ENCODE measurements at places on chromosomes 1 and 21.
A peak's percentile ranks its signal among the peaks of the same experiment; 100 is the strongest.

- DNase-seq: no peak
These were observed 7.4 kb downstream of the PIGM start for GRCh38 chr1:160024195-160024905.

- no peak for DNase-seq
These were observed 111.7 kb upstream of the IPO9 start for GRCh38 chr1:201717286-201717685.

DNA sequence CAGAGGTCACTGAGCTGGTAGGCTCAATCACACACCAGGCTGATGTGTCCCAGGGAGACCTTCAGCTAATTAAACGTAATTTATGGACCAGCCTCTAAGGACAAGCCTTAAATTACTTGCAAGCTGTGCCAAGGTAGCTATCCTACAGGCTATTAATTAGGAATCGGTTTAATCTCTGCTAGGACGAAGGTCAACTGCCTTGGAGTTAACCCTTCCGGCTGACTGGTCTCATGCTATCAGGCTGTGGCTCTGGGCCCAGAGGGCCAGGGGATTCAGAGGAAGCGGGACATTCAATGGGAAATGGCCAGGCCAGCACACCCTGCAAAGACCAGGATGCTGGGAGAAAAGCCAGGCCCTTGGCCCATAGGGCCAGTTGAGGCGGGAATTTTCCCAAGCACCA lies 19.0 kb downstream of the DHRS3 start:
- no peak for DNase-seq

DNA sequence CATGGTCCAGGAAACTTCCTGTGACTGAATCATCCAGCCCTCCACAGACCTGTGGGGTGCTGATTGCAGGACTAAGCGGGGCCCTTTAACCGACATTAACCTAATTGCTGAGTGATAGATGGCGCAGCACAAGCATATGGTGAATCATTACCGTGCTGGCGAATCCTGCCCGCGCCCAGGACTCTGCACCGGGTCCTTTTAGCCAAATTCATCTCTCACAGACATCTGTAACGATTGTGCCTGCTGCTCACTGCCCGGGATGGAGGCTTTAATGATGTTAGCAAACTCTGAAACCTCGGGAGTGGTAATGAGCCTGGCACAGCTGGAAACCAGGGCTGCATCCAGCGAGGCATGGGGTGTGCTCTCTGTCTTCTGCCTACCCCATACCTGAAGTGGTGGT lies 147.3 kb upstream of the CD34 start:
- DNase-seq: no peak

DNA sequence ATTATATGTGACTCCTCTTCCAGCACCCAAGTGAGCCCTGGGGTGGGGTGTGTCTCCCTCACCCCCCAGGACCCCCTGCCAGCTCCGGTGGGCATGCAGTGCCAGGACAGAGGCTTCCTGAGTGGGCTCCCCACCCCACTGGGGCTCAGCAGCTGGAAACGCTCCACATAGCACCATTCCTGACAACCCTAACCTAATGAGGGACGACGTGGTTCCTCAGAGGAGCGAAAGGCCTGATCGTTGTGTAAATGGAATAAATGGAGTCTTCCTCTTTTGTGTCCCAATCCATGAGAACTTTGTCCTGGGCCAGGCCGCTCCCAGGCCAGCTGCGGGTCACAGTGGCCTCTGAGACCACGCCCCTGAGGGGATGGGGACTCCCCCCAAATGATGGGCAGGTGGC lies 1.8 kb upstream of the TSPEAR start:
- no peak for DNase-seq

DNA sequence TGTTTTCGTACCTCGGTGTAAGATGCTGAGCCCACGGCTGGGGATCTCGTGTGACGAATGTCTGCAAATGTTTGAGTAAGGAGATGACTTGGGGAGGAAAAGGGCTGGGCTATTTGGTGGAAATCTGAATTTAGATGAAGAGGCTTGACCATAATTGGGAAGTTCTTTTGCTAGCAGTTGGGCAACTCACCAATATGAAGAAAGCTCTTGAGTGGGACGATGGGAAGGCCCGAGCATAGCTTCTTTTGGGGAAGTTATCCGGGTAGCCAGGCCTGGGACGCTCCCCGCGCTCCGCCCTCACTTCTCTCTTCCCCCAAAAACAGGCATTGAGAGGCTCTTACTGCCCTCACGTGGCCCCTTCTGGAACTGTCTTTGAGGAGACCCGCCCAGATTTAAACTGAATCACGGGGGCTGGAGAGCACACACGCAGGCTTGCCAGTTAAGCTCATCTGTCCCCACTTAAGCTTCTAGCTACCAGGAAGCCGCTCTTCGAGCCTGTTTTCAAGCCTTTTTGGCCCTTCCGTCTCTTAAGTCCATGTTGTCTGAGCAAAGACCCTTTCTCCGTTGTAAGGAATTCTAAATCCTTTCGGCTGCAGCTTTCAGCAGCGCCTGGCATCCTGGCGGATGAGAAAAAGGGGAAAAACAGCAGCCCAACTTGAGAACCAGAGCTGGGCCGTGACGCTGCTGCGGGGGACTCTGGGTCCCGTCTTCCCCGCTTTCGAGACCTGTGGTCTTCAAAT lies 93.1 kb downstream of the NID1 start:
- peak; percentile 96 for DNase-seq

DNA sequence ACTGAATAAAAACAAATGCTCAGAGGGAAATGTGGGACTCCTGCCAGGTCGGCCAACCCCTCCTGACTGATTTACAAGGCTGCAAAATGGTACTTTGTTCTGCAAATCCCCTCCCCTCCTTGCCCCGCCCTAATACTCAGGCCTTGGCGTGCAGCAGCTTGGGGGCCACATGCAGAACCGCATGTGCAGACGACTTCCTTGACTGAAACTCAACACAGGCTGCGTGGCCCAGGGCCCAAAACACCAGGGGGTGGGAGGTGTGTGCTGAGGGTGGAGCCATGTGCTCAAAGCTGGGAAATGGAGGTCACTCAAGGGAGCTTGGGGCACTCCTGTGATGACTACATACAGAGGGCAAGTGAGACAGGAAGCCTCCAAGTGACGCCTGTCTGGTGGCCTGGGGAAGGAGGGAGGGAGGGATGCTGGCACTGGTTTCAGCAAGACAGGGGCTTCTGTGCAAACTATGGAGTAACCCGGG lies 87.2 kb downstream of the MRPL37 start:
- DNase-seq: peak; percentile 93

GRCh38 chr1:214928574-214928973 lies 154.0 kb upstream of the KCNK2 start:
- DNase-seq: no peak

GRCh38 chr1:68361346-68361910 lies 88.3 kb downstream of the RPE65 start:
- DNase-seq: peak; percentile 43

GRCh38 chr1:79652426-79652825 lies 645.9 kb upstream of the ADGRL4 start:
- DNase-seq: no peak

DNA sequence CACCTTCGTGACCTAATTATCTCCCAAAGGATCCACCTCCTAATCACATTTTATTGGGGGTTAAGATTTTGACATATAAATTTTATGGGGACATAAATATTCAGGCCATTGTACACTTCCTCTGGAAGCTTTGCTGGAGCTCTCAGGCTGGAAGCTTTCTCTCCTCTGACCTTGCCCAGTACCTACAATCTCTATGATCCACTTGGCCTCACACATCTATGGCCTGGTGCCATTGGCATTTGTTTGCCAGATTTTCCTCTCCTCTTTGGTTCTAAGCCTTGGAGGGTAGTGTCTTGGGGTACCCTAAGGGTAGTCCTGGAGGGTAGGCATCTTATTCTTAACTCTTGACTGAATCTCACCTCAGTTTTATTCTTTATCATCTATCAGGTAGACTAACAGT lies 79.0 kb downstream of the HLX start:
- no peak for DNase-seq

DNA sequence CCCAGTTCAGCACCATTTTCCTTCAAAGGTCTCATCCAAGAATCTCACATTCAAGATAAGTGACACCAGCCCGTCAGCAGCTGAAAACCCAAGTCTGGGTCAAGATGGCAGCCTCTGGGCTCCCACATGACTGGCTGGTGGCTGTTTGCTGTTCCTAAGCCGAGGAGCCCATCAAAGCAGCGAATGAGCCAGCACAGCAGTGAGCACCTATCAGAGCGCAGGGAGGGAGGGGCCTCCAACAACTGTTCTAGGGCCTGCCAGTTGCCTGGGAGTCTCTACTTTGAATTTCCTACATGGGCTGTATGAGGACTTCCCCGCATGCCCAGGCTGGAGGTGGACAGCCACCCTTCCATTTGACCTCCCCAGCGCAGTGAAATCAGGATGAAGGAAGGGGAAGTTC lies 102.7 kb downstream of the ADARB1 start:
- DNase-seq: no peak

- no peak for DNase-seq
These were observed 875.8 kb downstream of the USP25 start for GRCh38 chr21:16605597-16605996.

DNA sequence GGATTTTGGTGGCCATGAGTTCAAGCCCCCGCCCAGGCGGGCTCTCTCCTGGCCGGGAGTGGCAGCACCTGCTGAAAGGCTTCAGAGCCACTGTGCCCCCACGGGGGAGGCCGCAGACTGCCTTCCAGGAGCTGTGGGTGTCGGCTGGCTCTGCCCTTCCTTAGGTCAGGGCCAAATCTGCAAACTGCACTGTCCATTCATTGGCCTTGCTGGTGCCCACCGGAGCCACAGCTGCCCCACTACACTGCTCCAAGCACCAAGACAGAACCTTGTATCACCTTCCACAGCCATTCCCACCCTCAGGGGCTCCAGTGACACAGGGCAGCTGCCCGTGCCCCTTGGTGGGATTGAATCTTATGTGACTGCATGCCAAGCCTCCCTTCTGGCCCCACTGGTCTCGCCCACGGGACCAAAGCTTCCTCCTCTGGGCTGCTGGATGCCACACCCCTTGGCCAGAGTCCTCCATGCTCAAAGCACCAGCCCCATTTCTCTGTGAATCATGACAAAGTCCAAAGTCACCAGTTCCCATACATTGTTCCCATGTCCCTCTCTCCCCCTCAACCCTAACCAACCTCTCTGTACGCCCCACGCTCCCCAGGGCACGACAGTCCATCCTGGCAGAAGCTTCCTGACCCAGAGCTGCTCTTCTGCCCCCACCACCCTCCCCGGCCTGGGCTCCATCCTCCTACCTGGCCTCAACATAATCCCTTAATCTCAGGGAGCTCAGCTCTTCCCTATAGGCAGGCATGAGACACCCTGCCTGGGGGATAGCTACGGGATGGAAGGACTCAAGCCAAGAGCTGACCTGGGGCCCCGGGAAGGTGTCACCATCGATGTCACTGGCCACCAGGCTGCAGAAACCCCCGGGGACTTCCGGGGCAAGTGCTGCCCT lies 20.9 kb upstream of the GPR153 start:
- no peak for DNase-seq

DNA sequence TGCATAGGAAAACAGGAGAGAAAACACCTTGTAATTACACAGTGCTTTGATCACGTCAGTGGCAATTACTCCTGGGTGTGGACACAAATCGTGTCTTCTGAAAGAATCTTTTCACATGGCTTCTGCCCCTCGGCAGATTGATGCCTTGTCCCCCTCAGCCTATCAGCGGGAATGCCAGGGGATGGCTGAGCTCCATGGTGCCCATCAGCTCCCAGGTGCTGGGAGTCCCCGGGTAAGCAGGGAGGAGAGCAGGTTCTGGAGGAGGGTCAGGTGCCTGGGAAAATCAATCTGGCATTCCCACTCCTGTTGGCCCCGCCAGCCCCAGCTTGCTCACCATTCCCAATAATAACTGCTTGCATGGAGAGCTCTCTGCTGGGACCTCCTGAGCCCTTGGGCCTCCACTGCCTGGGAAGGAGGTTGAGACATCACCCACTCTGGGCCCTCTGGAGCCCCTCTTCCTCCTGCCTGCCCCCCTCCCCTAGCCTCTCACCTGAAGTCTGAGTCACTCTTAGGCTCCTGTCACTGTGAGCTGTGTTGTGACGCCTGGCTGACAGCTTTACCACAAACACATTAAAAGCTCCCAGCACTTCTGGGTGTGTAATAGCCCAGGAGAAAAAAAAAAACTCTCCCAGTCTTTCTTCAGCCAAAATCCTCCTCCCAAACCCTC lies 4.9 kb downstream of the CAMK2N1 start:
- no peak for DNase-seq

GRCh38 chr1:113984710-113985109 lies 5.4 kb downstream of the OLFML3 start:
- DNase-seq: no peak

DNA sequence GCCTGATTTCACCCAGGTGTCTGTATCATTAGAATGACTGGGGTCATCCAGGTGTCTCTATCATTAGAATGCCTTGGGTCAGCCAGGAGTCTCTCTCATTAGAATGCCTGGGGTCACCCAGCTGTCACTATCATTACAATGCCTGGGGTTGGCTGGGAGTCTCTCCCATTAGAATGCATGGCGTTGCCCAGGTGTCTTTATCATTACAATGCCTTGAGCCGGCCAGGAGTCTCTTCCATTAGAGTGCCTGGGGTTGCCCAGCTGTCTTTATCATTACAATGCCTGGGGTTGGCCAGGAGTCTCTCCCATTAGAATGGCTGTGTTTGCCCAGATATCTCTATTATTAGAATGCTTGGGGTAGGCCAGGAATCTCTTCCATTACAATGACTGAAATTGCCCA lies 61.6 kb downstream of the RNF187 start:
- no peak for DNase-seq

DNA sequence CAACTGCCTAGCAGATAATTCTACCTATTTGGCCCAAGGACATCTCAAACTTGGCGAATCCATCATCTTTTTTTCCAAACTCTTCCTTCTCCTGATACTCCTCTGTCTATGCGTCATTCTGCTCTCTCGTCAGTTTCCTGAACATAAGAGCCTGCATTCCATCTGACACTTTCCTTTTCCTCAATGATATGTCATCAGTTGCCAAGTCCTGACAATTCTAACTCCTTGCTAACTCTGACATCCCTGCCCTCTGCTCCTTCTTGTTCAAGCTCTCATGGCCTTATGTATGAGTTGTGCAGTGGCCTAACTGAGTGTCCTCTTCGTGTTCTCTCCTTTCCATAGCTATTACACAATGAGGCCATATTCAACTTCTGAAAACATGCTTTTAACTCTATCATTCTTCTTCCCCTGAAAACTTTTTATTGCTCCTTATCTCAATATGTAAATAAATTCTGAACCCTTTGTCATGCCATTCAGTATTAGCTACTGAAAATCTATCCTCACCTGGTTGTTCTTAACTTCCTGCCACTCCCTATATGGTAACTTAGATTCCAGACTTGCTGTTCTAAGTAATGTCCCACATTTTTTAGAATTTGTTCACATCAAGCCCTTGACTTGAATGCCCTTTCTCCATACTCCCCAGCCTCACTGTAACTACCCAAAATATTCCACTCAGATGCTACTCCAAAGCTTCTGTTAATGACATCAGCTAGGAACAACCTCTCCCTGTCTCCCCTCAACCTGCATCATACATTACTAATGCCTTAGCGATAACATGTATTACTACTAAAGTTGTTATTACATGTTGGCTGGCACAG lies 11.5 kb downstream of the PALMD start:
- no peak for DNase-seq

DNA sequence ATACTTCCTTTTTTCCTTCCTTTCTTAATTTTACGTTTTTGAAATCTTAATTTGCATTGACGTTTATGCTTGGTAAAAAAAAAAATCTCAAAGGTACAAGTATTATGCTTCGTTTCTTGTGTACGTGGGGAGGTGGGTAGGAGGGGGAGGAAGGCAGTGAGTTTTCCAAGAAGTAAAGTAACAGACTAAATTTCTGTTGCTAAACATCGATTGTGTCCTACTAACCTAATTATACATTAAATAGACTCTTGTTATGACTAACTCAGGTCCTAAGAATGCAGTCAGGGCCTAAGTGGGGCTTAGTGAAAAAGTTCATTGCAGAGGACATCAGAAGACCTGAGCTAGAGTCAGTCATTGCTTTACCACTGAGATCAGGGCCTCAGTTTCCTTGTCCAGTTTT lies 17.5 kb downstream of the NEK7 start:
- DNase-seq: peak; percentile 35

GRCh38 chr1:70666381-70667140 lies 255.5 kb downstream of the CTH start:
- DNase-seq: no peak

Measured in fibroblast of skin of scalp (primary cell).